ENCODE measurements at places on chromosomes 2 and 18.

- no peak for DNase-seq
Measured at GRCh38 chr2:65137197-65137775, 7.4 kb upstream of the RAB1A start.

DNA sequence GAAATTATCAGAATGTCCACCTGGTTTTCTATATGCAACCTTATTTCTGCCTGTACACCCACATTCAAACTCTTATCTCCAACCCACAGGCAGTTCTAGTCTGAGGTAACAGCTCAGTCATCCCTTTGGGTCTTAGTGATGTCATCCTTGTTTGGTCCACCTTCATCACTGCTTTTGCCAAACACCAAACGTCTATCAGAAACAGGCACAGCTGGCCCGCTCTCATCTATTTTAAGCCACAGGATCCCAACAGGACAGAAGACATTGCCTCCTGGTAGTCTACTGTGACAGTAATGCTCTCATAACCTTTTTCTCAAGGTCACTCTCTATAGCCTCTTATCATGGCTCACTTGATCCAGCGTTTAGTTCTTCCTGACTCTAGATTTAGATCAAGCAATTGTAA, 99.0 kb upstream of the CHAC2 start:
- no peak for DNase-seq

- no peak for DNase-seq
Measured at GRCh38 chr18:21502661-21503060, 97.8 kb downstream of the ESCO1 start.

DNA sequence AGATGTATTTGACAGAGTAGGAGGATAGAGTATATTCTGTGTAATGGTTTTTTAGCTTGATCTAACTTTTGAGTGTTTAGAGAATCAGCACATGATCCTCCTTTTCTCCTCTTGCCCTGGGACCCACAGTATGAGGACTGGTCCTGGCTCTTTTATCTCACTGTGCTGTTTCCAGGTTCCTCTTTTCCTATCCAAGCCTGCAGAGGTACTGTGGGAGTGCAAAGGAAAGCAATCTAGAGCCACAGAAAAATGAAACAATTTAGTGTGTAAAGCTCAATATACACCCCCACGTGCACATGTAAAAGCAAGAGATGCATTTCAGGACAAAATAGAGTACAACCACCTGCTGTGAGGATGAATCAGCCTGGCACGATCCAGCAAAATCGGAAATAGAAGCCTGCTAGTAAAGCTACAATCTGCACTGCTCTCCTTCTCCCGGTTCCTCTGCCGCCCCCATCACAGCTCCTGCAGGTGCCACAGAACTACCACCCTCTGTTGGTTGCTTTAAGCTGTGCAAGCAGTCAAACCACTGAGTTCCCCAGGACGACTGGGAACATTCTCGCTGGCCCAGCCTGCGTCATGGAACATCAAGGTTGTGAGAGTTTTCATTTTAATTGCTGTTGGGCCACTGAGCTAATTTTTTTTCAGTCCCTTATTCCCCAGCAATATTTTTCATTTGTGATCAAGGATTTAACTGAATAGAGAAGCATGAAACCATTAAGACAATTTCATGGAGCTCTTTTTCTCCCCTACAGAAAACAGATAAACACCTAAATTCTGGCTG, 47.8 kb upstream of the MAPRE3 start:
- peak; percentile 32 for DNase-seq

DNA sequence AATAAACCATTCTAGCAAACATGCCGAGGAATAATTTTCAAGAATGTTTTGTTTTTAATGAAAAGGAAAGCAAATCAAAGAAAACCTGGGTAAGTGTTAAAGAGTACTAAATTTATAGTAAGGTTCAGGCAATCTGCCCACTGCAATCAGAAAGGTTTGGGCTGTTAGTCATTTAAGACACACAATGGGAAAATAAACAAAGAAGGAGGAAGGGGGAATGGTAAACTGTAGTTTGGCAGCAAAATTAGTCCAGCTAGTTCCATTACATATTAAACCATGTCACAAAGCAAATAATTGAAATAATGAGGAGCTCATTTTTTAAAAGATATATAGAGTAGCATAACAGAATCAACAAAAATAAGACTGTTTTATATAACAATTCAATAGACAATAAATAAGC, 87.5 kb upstream of the COPS8 start:
- DNase-seq: no peak

DNA sequence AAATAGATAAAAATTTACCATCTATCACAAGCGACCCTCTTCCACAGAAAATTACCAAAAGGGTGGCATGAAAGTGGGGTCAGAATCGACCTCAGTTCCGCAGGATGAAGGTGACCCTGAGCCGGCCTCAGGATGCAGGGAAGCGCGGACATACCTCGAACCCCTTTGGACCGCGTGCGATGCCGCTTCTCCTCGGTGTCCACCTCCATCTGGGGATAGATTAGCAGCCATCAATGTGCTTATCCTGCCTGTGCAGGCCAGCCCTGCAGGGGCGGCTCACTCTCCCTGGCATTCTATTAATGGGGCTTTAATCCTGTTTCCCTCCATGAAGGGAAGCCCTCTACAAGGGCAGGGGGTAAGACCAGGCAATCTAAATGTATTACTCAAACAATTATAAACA, 235.3 kb upstream of the PXDN start:
- DNase-seq: no peak

- no peak for DNase-seq
Measured at GRCh38 chr2:186135686-186136085, 350.4 kb upstream of the ZC3H15 start.

DNA sequence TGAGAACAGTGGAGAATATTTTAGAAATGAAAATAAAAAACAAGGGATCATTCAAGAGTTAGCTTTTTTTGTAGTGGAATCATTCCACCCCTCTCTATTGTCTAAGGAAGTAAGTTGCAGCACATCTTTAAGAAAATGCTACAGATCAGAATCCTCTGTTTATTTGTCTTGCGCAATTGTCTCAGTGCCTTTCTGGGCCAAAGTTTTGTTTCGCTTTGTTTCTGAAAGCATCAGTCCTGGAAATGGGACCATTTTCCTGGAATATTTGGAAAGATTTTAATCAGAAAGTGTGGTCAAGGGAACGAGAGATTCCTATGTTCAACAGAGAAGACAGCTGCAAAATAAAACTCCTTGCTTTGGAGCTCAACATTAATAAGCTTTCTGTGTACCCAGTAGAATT, 74.0 kb downstream of the NRXN1 start:
- DNase-seq: no peak

GRCh38 chr2:149344105-149344504, 13.7 kb downstream of the LYPD6 start:
- no peak for DNase-seq

- no peak for DNase-seq
Measured at GRCh38 chr2:38720613-38721241, 30.4 kb downstream of the SRSF7 start.

- DNase-seq: no peak
Measured at GRCh38 chr18:74074668-74075564, 72.7 kb downstream of the FBXO15 start.

- no peak for DNase-seq
Measured at GRCh38 chr2:196459539-196459938, 180.0 kb upstream of the CCDC150 start.

Data from CD4-positive, alpha-beta T cell treated with Interleukin-6 for 4 hours (primary cell).